Glomerular endothelial cell (primary cell): ENCODE measurements at places on chromosomes 5 and 9.

DNA sequence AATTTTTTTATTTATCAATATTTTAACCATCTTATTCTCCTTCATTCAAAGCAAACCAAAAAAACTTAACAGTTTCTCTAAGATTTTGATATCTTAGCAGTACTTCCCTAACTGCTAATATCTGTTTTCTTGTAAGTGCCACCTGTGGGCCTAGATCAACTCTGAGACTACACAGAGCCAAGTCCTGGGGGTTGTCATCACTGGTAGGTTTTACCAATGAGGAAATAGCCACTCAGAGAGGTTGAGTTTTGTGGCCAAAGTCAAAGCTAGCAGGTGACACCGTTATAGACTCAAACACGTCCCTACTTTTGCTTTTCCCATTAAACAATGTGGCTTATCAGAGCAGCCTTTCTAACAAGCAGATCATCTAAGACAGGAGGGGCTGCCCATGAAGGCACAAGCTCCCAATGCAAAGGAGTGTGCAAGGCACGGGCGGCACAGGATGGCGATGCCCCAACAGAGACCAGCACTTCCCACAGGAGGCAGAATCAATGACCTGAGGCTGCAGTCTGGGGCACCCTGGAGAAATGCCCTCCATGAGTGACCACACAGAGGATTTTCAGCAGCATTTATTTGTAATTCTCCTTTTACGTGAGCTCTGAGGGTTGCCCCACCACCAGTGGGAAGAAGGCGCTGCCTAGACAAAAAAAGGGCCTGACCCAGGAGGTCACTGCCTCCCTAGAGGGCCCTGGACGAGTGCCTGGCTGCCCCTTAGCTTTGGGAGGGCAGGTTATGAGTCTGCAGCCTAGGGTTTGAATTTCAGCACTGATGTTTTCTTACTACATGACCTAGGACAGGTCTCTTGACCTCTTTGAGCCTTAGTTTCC, 7.4 kb downstream of the TBC1D2 start:
- DNase-seq, result no peak

DNA sequence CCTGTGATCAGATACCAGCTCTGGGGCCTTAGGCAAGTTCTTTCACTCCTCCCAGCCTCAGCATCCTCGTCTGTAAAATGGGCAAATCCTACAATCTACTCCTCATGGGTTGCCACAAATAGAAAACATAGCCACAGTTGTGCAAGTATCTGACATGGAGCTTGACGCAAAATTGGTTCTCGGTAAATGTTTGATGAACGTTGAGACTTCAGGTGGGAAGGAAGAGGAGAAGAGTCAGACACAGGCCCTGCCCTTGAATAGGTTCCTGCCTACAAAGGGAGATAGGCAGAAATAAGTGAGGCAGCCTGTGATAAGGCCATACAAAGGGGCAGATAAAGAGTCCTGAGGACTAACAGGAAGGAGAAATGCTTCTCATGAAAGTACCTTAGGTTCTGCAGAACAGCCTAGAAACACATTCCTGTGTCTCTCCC, 26.1 kb upstream of the CPEB4 start:
- no peak for DNase-seq

- no peak for DNase-seq
Observed at GRCh38 chr9:125772740-125773139, 25.6 kb downstream of the PBX3 start.

DNA sequence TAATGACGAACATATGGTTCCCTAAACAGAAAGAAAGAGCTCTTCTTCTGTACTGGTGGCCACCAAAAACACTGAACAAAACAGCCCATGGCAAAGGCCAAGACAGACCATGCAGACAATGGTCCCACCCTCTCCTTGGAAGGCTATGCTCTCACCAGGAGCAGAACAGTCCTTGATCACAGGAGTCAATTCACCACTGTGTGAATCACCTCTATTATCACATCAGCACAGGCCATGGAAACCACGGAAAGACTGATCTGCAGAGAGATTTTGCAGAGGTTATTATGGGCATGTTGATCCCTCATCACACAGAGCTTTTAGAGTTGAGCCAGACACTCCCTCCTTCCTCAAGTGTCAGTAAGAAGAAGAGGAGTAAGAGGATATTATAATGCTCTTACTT, 134.0 kb upstream of the RASEF start:
- no peak for DNase-seq

- no peak for DNase-seq
Observed at GRCh38 chr5:175731756-175732465, 74.0 kb downstream of the HRH2 start.

DNA sequence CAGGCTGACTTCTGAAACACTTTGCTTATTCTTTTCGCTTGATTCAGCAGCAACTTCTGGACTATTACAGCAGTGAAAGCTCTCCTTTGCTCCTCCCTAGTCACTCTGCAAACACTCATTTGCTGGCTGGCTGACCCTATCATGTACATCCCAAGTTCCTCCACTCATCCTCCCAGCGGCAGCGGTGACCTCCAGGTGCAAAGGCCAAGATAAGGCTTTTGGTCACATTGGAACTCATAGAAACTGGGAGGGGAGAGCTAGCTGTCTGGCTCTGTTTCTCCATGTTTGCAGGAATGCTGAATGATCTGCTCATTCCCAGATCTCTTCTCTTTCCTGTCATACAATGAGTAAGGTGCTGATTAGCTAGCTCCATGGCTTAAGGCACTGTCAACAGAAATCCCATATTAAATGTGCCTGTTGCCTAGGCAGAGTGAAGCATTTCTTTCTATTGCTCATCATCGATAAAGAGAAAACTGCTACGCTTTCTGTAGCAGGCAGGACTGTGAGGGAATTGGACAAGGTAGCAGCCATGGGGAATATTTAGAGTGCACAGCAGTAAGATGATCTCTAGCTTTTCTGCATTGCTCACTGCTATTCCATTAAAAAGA, 250.5 kb upstream of the PDE4D start:
- DNase-seq, result no peak

- peak; percentile 44 for DNase-seq
Observed at GRCh38 chr9:33718987-33719386, 76.4 kb upstream of the PRSS3 start.

GRCh38 chr5:132856011-132856410, 10.3 kb downstream of the GDF9 start:
- no peak for DNase-seq

DNA sequence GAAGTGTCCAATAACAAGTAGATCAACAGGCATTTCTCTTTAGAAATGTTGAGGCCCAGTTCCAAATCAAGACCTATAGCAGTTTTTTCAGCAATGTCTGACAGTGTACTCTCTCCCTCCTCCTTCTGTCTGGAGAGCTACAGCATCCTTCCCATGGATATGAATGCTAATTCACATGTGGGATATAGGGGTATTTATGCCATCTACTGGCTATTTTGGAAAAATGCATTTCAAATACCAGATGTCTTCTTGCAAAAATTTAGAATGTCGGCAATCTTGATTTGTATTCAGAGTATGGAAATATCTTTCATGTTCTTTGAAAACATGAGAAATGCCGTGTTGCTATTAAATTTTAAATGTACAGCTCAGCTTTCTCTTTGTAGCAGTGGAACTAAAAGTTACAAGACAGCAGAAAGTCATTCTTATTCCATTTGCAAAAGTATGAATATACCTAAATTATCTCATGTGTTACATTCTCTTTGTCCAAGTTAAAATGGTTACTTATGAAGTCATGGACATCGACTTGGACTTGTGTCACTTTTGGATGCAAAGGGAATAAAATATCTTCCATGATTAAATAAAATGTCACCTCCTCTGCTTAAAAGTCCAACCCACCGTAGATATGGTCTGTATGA, 647.8 kb downstream of the TAF11L14 start:
- peak; percentile 25 for DNase-seq

GRCh38 chr5:146334074-146334533, 4.5 kb upstream of the POU4F3 start:
- DNase-seq, result no peak

GRCh38 chr9:131807144-131807983, 67.5 kb upstream of the RAPGEF1 start:
- no peak for DNase-seq

- no peak for DNase-seq
Observed at GRCh38 chr5:37847978-37848425, 8.2 kb upstream of the GDNF start.

GRCh38 chr9:104635456-104635855, 17.5 kb upstream of the OR13C9 start:
- no peak for DNase-seq

DNA sequence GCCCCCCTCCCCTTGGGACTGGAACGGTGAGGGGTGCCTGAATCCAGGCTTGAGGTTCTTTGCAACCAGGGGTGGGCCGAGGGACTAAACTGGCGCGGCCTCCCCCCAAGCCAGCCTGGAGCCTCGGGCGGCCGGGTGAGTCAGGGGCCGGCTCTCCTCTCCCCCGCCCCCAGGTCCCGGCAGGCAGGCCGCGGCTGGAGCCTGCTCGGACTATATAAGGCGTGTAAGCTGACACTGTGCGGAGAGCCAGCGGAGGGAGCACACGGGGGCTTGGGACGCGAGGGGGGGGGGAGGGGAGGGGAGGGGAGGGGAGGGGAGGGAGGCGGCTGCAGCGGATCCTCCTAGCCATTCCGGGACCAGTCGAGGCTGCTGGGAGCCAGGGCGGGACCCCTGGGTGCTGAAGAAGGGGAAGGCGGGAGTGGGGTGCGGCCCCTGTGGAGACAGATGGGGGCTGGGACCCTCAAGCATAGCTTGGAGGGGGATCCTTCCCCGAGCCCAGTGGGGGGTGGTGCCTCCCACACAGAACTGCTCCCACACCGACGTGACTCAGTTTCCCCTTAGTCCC, 595 bp downstream of the PDLIM7 start:
- DNase-seq, result no peak

GRCh38 chr5:168346417-168346816, 55.0 kb downstream of the WWC1 start:
- no peak for DNase-seq

- DNase-seq, result peak; percentile 98
Observed at GRCh38 chr5:93078082-93079038, 502.7 kb downstream of the NR2F1-AS1 start.

- DNase-seq, result no peak
Observed at GRCh38 chr5:169805937-169806700, 169.0 kb downstream of the DOCK2 start.

GRCh38 chr9:86782831-86783230, 164.5 kb downstream of the GAS1 start:
- no peak for DNase-seq

DNA sequence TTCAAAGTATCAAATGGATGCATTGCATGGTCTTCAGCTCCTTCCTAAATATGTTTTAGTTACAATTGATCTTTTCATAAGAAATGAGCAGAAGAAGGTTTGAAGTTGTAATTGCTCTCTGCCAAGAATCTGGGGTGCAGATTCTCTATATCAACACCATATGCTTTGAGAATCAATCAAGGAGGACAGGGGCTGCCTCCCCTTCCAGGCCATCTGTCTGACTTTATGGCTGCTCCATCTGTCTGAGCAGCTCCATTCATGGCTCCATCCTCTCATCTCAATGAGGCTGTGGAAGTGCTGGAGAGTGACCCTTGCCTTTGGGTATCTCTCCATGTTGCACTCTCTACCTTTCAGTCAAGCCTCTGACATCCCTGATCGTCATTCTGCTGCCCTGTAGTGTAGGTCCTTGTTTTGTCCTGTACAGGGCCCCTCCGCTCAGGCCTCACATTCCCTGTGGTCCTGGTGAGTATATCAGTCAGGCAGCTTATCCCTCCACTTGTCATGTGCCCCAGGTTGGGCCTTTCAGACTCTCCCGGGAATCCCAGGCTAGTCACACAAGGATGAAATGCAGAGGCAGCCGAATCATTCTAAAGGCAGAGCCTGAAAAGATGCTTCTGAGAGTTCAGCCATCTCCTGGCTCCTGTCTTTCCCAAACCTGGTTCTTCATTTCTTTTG, 14.0 kb upstream of the SV2C start:
- DNase-seq, result no peak

DNA sequence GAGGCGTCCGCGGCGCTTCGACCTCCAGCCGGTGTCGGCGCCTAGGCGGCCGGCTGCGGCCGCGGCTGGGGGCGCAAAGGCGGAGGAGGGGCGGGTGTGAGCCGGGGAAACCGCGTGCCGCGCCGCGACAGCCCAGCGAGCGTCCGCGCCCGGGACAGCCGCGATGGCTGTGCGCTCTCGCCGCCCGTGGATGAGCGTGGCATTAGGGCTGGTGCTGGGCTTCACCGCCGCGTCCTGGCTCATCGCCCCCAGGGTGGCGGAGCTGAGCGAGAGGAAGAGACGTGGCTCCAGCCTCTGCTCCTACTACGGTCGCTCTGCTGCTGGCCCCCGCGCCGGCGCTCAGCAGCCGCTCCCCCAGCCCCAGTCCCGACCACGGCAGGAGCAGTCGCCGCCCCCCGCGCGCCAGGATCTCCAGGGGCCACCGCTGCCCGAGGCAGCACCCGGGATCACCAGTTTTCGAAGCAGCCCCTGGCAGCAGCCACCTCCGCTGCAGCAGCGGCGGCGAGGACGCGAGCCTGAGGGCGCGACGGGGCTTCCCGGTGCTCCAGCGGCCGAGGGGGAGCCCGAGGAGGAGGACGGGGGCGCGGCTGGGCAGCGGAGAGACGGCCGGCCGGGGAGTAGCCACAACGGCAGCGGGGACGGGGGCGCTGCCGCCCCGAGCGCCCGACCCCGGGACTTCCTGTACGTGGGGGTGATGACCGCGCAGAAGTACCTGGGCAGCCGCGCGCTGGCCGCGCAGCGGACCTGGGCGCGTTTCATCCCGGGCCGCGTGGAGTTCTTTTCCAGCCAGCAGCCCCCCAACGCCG, 605 bp downstream of the CHSY3 start:
- DNase-seq, result no peak

DNA sequence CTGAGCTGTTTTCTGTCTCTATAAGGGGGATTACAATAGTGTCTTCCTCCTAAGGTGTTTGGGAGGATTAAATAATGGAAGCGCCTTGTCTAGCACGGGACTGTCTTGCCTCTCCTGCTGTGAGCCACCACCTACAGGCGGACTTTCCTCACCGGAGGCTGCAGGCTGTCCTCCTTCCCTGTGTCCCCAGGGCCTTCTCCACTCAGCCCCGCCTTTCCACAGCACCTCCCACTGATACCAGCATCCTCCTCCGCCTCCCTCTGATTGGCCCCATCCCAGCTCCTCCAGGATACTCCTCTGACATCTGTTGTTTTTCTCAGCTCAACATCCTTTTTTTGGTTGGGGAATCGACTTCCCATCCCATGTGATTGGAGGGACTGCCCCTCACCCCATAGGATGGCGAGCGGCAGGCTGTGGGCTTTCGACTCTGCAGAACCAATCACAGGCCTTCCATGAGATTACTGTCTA, 851 bp upstream of the ZDHHC12 start:
- peak; percentile 31 for DNase-seq

- DNase-seq, result no peak
Observed at GRCh38 chr5:87825583-87825982, 412.9 kb upstream of the CCNH start.

DNA sequence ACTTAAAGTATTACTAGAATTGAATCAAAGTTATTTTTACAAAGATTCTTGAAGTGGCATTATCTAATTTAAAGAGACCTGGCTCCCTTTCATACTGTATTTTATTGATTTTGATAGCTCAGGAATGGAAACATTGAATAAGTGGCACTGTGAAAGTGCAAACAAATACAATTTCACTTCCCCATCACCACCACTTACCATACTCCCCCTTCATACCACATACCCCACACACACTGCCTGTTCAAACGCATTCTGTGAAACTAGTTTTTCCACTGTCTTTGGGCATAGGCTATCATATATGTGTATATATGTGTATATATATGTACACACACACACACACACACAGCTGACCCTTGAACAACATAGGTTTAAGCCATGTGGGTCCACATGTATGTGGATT, 62.1 kb upstream of the ATG10 start:
- DNase-seq, result no peak
